COR-L47 (cell line): ENCODE measurements at places on chromosomes 1 and 21.

- DNase-seq = no peak
Observed at GRCh38 chr1:167602840-167603239, 27.2 kb upstream of the RCSD1 start.

GRCh38 chr1:50251702-50252101, 143.0 kb downstream of the ELAVL4 start:
- DNase-seq = peak; percentile 75

DNA sequence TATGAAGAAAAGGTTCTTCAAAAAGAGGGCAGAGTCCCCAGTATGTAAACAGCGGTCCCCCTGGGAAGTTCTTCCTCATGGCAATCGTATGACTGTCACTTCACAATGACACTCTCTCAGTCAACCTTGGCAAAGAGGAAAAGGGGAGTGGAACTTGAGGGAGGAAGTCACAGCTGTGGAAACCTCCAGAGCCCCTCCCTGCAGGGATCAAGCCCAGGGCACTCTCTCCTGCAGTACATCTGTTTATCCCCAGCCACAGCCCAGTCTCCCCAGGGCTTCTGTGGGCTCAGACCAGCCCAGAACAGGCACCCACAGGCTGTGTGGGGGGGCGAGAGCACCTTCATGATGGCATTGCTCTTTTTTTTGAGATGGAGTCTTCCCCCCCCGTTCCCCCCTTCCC, 2.0 kb downstream of the ATP13A2 start:
- no peak for DNase-seq

DNA sequence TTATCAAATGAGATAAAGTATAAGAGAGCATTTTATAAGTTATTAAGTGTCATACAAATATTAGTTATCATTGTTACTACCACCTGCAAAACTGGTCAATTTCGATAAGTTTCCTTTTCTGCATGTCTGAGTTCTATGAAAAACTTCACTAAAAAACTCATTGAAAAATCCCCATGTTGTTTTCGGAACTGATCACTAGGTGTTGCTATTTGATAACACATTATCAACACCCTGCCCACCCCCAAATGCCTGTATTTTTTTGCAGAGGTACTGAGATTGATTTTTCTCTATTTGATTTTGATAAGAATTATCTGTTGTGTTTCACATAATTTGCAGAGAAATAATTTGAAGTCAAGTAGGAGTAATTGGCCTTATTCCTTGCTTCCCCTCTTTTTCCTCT, 22.1 kb upstream of the DISP1 start:
- DNase-seq = no peak

- no peak for DNase-seq
Observed at GRCh38 chr1:143665606-143666005, 306.2 kb downstream of the FAM72C start.

DNA sequence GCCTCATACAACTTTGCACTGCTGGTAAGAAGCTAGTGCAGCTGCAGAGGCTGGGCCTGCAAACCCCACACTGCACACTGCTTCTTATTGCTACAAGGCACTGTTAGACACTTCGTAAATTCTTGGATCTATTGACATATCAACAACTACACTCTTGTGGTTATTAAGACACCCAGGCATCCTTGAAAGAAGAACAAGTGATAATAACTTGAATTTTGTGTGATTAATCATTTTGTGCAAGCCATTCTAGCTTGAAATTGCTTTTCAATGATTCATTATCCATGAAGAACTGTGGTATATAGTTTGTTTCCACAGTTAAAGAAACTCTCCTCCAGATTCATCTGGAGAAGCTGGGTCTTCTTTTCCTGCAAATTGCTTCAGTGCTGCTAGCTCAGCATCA, 33.7 kb upstream of the IFI44L start:
- DNase-seq = no peak

DNA sequence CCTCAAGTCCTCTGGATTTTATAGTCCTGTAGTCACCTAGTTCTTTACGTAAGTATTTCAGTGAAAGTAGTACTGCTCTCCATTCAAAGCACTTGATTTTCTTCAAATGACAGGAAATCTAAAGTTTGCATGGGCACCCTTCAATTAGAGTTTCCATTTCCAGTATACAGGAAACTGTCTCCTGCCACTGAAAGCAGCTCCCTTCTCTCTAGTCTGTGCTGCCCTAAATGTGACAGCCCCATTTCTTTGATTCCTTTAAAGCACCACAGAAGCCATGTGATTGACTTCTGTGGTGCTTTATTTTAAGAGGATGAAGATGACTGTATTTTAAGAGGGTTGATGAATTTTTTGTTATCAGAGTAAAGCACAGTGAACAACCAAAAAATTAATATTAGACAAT, 226.1 kb downstream of the DNAH14 start:
- DNase-seq = no peak

GRCh38 chr1:23521588-23521987, 9.4 kb downstream of the E2F2 start:
- DNase-seq = no peak

GRCh38 chr1:38859561-38860453, at the start of gene RRAGC:
RRAGC (minus strand) TSS chr1:38859772; CDS start chr1:38859646, 126 bp downstream.
- DNase-seq = peak; percentile 97

GRCh38 chr1:55088413-55088812, 49.1 kb downstream of the PCSK9 start:
- no peak for DNase-seq

DNA sequence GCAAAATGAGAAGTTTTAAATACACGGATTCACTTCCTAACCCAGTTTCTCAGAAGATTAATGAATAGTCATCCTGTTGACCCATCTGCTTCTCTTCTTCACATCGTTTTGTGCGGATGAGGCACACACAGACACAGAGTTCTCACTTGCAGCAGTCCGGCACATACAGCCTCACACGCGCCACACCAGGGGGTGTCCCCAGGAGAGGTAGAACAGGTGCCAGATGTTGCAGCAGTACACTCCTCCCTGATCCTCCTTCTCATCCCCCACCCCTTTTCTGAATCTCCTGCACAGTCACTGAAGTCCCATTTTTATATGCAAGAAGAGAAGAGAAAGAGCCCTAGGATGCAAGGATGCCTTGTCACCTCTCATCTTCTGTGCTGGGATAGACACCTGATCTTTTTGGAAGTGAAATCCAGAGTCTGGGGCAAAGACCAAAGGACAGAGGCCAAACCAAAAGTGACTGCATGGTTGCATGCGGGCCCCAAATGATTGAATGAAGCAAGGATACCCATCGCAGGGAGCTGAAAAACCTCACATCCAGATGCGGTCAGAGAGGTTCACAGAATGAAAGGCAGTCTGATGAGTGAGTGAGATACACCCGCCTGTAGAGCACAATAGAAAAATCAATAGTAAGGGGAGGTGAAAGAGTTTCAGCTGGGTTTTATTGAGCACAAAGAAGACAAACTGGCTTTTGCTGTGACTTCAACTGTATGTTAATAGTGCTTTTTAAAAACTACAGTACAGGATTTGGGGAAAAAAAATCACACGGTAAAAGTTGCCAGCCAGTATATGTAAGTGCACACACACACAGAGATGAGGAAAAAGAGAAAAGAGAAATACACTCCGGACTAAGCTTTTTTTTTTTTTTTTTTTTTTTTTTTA, 28.9 kb downstream of the PBX1 start:
- peak; percentile 30 for DNase-seq

- DNase-seq = no peak
Observed at GRCh38 chr1:31633117-31633516, 11.6 kb downstream of the PEF1 start.

GRCh38 chr1:170807432-170807831, 127.9 kb upstream of the MROH9 start:
- no peak for DNase-seq

- peak; percentile 60 for DNase-seq
Observed at GRCh38 chr1:20521960-20522861, 14.3 kb upstream of the MUL1 start.

- no peak for DNase-seq
Observed at GRCh38 chr1:29974316-29974724, 738.0 kb downstream of the PTPRU start.

DNA sequence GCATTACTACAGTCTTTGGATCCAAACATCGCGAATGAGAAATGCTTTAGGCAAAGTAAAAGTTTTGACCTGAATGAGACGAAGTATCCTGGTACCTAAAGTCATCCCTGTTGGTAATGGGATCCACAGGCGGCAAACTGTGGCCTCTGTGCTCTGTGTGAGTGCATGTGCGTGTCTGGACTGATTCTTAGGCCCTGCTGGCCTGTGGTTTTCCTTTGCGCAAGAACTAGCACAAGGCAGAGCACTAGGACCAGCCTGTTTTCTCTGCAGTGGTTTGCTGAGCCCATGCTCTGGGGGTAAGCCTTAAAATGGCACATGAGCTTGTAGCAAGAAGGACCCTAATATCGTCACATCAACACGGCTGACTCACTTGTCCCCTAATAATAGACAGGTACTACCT, 251.2 kb downstream of the DSCAM start:
- no peak for DNase-seq

- no peak for DNase-seq
Observed at GRCh38 chr1:13888351-13888986, 188.5 kb downstream of the PRDM2 start.

GRCh38 chr1:41620365-41621169, 136.1 kb upstream of the EDN2 start:
- DNase-seq = no peak

GRCh38 chr21:20086508-20086907, 911.7 kb upstream of the NCAM2 start:
- no peak for DNase-seq

DNA sequence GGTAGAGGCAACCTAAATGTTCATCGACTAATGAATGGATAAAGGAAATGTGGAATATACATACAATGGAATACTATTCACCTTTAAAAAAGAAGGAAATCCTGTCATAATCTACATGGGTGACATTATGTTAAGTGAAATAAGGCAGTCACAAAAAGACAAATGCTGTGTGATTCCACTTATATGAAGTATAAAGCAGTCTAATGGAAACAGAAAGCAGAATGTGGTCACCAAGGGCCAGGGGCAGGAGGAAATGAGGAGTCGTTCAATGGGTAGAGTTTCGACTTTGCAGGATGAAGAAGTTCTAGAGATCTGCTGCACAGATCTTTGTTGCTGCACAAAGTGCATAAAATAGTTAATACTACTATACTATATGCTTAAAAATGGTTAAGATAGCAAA, 7.8 kb downstream of the DIPK1A start:
- no peak for DNase-seq

DNA sequence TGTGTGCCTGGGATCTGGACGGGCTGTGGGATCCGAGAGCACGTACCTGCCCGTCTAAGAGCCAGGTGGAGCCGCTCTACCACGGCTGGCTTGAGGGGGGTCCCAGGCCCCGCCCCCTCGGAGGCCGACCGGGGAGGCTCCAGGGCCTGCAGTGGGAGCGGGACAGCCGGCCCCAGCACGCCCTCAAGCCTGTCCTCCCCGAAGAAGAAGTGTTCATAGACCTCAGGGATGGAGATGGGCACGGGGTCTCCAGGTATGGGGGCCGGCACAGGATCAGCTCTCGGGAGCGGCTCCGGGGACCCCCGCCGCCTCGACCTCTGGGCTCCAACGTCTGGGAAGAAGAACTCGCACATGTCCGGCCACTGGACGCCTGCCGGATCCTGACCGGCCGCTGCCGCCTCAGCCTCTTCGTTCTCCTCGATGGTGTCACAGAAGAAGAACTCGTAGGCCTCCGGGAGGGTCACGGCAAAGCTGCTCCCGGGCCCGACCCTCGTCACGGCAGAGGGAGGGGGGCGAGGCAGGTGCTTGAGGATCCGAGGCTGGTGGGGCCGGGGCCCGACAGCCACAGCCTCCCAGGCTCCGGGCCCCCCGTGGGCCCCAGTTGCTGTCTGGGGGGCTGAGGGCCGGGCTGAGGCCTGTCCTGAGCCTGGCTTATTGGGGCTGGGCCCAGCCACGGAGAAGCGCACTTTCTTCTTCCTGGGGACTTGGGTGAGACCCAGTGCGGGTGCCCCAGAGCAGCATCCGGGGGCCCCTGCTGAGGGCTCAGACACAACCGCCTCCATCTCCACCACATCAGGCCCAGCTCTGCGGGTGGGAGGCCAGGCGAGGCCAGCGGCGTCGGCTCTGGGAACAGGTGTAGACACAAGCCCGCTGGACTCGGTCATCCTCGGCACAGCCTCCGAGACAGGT, 2.8 kb downstream of the PERM1 start:
- no peak for DNase-seq

DNA sequence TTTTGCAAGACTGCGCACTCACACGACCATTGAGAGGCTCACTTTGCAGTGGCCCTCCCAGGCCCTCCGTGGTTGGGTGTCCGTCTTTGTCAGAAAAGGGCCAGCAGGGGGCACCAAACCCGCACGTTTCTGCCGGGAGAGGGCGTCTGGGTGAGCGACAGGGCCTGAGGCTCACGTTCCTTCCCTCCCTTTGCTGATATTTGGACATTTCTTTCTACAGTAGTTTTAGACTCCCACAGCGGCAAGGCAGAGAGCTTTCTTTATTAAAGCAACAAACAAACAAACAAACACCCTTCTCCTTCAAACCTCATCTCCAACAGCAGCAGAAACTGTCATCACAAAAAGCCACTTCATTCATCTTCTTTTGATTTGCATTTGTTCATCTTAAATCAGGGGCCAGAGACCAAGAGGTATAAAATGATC, 79.2 kb upstream of the WDR26 start:
- peak; percentile 67 for DNase-seq

- no peak for DNase-seq
Observed at GRCh38 chr1:182549346-182549745, 39.7 kb downstream of the RNASEL start.

DNA sequence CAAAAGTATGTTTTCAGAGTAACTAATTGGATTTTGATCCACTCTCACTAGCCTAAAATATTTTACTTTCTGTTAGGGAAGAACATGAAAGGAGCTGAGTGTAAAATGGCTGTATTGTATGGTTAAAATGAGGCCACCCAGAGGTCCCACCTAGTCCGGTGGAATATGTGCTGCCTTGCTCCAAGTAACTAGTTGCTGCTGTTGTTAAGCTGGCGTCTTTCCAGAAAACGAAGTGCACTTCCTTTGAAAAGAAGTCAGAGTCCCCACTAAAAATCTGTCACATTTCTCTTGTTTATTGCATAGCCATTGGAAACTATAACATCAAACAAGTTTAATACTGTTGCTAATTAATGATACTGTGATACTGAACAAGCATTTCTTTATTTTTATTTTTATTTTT, 3.2 kb downstream of the SLC25A33 start:
- DNase-seq = peak; percentile 53

DNA sequence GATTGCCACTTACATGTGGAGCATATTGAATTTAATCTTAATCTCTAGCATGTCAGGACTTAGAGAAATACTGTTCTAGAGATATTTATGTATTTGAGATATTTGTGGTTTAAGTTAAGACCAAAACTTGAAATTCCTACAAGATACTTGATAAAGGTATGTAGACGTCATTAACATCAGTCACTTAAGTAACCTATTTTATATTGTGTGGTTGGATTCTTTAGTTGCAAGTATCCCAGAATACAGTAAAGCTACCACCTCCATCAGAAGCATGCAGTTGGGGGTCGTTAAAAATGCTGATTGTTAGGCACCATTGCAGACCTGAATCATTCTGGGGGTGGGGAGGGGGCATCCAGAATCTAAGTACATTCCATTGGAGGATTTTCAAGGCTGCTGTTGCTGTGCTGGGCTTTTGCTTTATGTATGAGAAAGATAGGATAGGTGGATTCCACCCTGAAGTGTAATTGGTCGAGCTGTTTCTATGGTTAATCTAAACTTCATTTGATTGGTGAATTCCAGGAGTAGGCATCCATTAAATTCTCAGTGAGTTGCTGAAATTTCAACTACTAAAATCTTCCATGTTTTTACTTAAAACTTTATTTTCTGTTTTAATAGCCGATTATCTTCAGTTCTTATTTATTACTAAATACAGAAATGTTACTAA, 4.0 kb downstream of the H3-3A start:
- no peak for DNase-seq

GRCh38 chr1:240350910-240351331, 259.2 kb downstream of the FMN2 start:
- DNase-seq = no peak

GRCh38 chr1:172476218-172476811, 32.4 kb upstream of the PIGC start:
- DNase-seq = no peak
